ENCODE measurements at places on chromosomes 11 and 22.

GRCh38 chr11:44989831-44990566, 39.3 kb upstream of the TP53I11 start:
- no peak for DNase-seq

- DNase-seq, result no peak
Measured at GRCh38 chr22:43571181-43571580, 159.4 kb downstream of the MPPED1 start.

DNA sequence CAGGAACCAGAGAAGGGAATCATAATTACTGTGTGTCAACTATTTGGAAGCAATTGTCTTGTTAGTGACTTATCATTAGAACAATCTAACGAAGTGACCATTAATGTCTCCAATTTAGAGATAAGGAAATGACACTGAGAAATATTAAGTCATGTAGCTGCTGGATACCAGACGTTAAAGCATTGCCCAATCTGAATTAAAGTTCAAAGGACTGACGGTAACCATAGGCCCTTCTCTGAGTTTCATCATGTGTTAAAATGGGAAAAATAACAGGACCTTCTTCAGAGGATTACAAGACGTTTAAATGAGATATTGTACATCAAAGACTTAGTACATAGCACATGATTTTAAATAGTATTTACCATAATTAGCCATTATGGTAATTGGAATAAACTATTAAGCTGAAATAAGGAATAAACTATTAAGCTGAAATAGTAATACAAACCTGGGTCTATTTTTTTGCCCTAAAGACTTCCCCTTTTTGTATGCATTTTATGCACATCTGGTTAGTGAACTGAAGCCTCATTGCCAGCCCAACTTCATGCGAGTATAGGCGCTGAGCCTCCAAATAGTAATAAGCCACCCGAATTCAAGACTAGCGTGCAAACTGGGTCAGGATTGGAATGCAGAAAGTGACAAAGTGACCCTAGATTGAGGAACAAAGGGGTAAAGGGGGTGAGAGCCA, 41.0 kb downstream of the GLYATL1 start:
- no peak for DNase-seq

DNA sequence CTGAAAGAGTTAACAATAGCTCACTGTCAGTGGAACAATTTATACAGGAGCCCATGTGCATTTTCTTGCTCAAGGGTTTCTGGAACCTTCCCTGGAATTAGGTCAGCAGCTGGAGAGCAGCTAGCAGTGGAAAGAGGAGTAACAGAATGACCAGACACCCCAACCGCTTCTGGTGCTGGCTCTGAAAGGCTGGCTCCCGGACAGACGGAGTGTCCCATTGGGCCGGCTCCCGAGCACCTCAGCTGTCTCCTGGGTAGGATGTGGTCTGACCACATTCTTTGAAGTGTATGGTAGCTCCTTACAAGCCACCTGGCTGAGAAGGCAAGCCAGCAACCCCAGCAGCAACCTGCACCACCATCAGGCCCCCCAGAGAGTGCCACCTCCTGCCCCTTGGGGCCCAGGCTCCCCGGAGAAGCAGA, 44.7 kb downstream of the ABTB2 start:
- no peak for DNase-seq

- DNase-seq, result no peak
Measured at GRCh38 chr11:126700768-126701519, 299.6 kb downstream of the KIRREL3 start.

- DNase-seq, result no peak
Measured at GRCh38 chr11:72763823-72764222, 11.6 kb upstream of the ARAP1 start.

- no peak for DNase-seq
Measured at GRCh38 chr11:75262436-75262835, 21.9 kb downstream of the TPBGL start.

GRCh38 chr11:98107736-98108135, 913.0 kb upstream of the CNTN5 start:
- DNase-seq, result no peak

DNA sequence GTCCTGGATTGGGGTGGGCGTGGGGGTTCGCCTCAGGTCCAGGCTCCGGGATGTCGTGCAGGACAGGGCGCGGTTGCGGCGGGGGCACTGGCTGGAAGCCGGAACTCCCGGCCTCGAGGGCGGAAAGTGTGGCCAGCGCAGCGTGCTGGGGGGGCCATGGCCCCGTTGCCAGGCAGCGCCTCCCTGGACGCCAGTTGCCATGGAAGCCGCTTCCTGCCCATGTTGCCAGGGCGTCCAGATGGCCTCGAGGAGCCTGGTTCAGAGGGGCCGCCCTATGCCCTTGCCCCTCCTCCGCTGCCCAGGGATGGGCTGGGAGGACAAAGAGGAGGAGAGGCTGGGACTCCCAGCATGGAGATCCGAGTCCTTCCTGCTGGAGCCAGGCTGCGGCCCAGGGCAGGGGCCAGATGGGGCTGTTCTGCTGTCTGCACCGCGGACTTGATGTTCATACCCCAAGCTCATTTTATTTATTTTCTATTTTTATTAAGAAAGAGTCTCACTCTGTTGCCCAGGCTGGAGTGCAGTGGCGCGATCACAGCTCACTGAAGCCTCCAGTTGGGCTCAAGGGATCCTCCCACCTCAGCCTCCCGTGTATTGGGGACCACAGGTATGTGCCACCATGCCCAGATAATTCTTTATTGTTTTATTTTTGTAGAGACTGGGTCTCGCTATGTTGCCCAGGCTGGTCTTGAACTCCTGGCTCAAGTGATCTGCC, 4.6 kb upstream of the CCDC188 start:
- no peak for DNase-seq

DNA sequence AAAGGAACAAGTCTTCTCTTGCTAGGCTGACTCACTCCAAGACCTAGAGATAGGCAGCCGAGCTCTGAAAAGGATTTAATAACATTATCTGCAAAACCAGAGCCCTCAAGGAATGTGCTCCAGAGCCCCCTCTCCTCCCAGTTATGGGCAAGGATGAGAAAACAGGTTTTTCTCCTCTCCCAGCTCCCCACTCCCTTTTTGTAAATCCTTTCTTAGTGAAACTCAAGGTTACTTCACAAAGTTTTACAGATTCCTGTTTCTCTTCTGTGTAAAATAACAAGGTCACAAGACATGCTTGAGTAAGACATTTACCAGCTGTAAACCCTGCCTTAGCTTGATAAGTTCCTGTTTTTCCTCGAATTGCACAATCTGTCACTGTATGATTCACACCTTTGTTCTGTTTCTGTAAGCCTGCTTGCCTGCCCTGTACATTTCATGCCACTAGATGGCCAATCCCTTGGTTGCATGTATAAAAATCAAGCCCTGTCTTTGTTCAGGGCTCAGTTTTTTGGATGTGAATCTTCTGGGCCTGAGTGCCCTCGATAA, 489.4 kb downstream of the KCNA4 start:
- DNase-seq, result peak; percentile 93

DNA sequence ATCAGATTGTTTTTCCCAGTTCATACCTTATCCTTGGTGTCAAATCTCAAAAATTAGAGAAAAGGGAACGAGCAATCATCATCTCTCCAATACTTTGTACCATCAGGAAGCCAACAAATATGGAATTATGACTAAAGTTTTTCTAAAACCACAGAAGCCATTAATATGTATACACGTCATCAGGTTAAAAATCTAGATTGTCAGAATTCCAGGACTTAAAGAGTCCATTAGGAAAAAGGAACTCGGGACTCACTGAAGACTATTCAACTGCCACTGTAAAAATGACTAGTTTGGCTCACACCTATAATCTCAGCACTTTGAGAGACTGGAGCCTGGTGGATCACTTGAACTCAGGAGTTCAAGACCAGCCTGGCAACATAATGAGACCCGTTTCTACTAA, 344.4 kb upstream of the LRRC4C start:
- DNase-seq, result no peak

- no peak for DNase-seq
Measured at GRCh38 chr22:48972979-48973693, 854.5 kb downstream of the BRD1 start.

DNA sequence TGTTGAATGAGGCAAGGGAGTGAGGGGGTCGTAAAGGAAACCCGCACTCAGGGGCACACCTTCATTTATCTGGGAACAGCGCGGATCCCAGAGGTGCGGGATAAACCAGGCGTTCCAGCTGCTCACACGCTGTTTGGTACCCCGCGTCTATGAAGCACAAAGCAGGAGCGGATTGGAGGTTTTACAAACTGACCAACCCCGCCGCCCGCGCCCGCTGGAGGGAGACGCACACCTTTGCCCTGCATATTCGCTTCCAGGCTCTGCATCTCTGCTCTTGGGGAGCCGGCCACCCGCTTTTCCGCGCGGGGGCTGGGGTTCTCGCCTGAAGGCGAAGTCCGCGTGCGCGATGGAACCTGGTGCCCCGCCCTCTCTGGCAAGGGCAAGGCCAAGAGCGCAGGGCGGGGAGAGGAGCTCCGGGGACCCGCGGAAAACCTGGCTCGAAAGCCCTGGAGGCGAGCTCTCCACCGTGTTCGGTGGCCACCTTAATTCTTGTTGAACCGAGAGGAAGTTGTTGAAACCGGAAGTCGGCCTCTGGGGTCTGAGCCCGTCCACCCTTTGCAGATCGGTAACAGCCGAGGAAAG, 6.8 kb upstream of the ALX4 start:
- no peak for DNase-seq

DNA sequence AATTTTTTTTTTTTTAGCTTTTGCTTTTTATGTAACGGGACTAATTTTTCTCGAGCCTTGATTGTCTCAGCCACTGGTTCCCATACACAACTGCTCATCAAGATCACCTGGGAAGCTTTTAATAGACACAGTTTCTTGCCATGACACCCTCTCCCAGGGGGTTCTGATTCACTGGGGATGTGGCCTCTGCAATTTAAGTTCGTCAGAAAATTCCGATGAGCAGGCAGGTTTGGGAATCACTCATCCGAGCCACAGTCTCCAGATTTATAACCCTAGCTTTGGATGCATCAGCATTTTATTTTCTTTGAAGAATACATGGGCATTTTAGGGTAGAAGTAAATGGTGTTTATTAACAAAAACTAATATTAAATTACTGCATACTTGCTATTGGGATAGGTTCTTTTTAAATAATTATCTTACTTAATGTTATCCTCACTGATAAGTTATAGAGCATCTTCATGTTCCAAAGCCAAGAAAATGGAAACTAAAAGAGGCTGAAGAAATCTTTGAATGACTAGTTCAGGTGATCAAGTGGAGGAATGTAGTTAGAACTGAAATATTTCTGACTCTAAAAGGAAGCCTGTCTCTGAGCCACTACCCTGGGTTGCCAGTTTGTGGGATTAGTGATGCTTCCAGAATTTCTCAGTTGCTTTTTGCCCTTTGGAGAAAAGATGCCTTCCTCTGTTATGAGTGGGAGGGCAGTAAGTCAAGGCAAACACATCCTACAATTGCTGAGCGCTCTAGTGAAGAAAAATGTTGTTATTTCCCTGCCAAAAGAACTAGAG, 319.0 kb downstream of the DDX10 start:
- DNase-seq, result no peak

GRCh38 chr22:17589810-17590375, 26.6 kb downstream of the SLC25A18 start:
- DNase-seq, result no peak

DNA sequence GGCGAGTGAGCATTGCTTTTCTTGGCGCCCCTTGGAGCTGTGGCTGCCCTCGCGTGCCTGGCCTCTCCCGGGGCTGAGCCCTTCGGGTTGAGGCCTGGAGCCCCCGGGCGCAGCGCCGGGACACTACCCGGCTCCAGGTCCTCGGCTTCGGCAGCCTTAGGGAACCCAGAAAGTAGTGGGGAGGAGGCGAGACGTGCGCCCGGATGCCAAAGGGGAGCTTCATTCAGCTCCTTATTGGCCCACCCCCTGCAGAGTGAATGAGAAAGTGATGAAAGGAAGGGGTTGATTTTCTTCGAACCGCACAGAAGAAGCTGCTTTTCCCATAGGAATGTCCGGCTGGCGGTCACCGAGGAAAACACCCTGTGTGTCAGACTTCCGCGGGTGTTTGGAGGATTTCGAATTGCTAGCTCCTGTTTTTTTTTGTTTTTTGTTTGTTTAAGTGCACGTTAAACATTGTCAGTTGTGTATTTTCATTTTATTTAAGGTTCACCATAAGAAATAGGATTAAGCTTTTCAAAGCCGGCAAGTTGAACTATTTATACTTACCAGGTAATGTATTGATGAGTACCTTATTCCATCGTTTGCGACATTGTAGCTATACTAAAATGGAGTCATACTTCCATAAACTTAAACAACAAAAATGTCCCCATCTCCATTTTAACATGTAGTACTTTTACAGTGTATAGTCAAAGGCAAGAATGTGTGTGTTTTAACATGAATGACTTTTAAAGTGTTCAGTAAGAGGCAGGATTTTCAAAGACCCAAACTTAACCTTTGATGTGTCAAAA, 841 bp upstream of the EIF4G2 start:
- DNase-seq, result no peak

- DNase-seq, result no peak
Measured at GRCh38 chr11:93028960-93029522, 59.6 kb downstream of the MTNR1B start.

GRCh38 chr11:121318848-121319834, 26.6 kb downstream of the SC5D start:
- DNase-seq, result peak; percentile 32

GRCh38 chr11:102930451-102930850, 25.1 kb downstream of the MMP13 start:
- no peak for DNase-seq

DNA sequence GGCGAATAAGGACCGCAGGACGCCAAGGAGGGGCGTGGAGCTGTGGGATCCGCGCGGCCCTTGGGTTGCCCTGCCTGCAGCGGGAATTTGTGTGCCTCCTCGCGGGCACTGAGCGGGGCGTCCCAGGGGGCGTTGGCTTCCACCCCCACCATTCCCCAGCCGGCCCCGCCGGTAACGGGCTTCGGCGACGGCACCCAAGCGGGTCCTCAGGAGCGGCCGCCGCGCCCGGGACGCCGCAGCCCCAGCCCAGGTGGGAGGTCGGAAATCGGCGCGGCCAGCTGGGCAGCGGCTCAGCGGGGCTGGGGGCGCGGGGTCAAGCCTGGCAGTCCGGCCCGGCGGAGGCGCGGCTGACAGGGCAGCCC, 320 bp downstream of the CLTCL1 start:
- no peak for DNase-seq

DNA sequence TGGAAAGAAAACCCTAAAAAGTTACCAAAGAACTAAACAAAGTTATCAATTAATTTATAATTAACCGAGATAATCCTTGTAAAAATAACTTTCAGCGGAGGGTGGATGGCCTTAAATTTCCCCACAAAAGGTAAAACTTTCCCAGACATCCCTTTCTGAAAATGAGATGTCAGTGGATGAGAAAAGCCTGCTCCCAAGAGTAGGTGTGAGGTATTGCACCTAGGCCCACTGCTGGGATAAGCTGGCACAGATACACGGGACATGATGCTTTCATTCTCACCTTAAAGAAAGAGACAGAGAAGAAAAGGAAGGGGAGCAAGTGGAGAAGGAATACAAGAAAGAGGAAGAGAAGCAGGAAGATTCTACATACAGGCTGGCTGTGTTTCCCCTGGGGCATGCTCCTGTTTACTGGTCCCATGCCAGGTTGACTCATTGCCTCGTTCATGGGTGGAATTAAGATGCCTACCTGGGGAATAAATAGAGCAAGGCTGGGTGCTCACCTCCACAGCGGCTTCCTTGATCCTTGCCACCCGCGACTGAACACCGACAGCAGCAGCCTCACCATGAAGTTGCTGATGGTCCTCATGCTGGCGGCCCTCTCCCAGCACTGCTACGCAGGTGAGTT, at the start of gene SCGB2A2:
SCGB2A2 (plus strand) TSS at position 505 of the 625 bp plus-strand sequence; CDS start at position 564, 59 bp downstream.
- no peak for DNase-seq

- DNase-seq, result no peak
Measured at GRCh38 chr22:46075764-46076531, 74.4 kb upstream of the PPARA start.
